ENCODE measurements at places on chromosomes 16 and 17.

DNA sequence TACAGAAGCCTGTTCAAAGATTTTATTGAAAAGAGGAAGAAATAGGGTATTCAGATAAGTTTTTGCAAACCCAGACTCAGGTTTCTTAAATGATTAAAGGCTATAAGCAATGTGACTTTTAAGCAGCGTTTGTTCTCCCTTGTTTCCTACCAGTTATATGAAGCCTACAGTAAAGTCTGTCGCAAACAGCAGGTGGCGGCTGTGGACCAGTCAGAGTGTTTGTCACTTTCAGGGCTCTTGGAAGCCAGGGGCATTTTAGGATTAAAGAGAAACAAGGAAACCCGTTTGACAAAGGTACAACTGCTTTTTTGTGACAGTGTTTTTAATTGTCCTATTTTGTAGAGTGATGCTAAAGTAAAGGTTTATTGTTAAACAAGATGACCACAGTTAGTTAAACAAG, 7.7 kb upstream of the RARA start:
- no peak for DNase-seq

DNA sequence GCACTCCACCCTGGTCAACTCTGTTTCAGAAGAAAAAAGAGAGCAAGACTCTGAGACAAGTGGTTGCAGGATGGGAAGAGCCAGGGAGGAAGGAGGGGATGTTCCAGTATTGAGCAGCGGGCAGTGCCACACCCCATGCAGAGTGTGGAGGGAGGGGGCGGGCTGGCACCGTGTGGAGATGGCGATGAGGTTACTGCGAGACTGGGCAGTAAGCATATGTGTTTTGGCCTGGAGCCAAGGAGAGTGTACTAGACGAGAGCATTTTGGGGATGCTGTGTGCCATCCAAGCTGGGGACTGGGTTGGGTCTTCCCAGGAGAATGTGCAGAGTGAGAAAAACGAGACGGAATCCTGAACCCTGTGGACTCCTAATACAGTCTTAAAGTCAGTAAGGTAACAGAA, 3.4 kb downstream of the TBC1D24 start:
- no peak for DNase-seq

DNA sequence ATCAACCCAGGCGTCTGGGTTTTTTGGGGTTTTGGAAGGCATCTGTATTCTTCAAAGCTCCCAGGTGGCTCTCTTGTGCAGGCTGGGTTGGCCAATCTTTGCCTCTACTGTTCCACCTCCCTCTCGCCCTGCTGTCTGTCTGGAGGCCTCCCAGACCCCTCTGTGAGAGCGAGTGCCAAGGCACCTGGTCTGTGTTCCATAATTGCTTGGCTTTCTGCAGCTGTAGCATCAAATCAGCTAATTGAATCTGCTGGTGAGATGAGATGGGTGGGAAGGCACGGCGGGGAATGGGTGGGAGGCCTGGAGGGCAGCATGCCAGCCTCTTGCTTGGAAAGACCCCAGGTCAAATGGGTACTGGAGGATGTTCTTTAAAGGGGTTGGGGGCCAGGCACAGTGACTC, 52.5 kb upstream of the CLEC19A start:
- no peak for DNase-seq

GRCh38 chr17:49388290-49388640, 26.2 kb upstream of the ZNF652 start:
- DNase-seq, result peak; percentile 57

DNA sequence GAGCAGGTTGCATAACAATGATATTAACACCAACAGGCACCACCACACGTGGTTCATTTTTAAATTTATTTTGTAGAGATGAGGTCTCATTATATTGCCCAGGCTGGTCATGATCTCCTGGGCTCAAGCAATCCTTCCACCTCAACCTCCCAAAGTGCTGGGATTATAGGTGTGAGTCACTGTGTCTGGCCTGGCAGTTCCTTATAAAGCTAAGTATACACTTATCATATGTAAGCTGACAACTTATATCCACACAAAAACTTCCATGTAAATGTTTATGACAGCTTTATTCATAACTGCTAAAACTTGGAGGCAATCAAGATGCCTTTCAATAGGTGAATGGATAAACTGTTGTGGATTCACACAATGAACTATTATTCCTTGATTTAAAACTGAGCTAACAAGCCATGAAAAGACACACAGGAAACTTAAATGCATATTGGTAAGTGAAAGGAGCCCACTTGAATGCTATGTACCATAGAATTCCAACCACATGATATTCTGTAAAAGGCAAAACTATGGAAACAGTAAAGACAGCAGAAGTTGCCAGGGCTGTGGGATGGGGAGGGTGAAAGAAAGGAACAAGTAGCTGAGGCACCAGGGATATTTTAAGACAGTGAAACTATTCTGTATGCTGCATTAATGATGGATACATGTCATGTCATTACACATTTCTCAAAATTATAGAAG, 156.5 kb upstream of the KCNJ18 start:
- no peak for DNase-seq

DNA sequence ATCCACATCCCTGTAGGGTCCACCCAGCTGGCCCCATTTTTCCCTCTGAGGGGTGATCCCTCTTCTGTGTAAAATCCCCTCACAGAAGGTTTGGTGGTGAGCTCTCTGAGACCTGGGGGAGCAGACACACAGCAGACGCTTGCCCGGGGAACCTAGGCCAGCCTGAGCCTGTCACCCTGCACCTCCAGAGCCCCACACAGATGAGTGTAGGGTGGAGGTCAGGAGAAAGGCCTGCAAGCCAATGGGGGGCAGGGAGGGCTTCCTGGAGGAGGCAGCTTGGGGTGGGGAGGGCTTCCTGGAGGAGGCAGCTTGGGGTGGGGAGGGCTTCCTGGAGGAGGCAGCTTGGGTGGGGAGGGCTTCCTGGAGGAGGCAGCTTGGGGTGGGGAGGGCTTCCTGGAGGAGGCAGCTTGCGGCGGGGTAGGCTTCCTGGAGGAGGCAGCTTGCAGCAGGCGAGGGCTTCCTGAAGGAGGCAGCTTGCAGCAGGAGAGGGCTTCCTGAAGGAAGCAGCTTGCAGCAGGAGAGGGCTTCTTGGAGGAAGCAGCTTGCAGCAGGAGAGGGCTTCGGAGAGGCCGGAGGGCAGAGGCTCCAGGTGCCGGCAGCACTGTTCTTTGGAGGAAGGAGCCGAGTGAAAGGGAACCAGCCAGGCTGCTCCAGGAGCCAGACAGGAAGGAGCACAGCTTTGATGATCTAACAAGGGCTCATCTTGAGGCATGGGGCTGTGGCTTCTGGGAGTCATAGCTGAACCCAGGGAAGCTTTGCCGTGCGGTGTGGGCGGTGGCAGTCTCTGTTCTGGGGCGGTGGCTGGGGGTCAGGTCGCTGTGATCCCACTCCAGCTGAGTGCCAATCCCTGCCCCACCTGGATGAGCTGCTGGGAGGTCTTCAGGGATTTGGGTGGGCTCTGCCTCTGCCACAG, 83.7 kb upstream of the ZNF469 start:
- DNase-seq, result no peak

DNA sequence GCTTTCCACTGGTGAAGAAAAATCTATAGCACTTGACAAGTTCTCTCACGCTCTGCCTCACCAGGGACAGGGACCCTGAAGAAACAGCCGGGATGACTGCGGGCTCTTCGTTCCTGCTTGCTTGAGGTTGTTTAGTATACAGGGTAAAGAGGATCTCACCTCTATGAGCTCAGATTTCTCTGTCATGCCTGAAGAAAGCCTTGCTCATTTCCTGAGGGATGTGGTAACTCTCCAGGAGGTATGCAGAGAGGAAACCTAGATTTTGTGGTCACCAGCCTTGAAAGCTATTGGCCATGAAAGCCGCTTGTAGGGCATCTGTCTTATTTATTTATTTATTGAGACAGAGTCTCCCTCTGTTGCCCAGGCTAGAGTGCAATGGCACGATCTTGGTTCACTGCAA, 23.2 kb downstream of the USP43 start:
- DNase-seq, result no peak

GRCh38 chr17:49748223-49748622, 15.7 kb downstream of the FAM117A start:
- peak; percentile 18 for DNase-seq

- no peak for DNase-seq
Measured at GRCh38 chr16:30895627-30896260, 670 bp upstream of the CTF1 start.

GRCh38 chr17:63701868-63702720, 2.2 kb upstream of the LIMD2 start:
- peak; percentile 96 for DNase-seq

- no peak for DNase-seq
Measured at GRCh38 chr16:82452004-82452756, 174.6 kb upstream of the CDH13 start.

- no peak for DNase-seq
Measured at GRCh38 chr17:33292201-33292980, 704 bp downstream of the ASIC2 start.

GRCh38 chr16:57531635-57532265, 4.6 kb downstream of the CCDC102A start:
- no peak for DNase-seq

- DNase-seq, result no peak
Measured at GRCh38 chr17:7258731-7259554, 3.3 kb downstream of the CLDN7 start.

- DNase-seq, result no peak
Measured at GRCh38 chr17:10075919-10076318, 122.5 kb downstream of the GAS7 start.

- DNase-seq, result no peak
Measured at GRCh38 chr17:49239963-49240362, 9.4 kb upstream of the PHOSPHO1 start.

GRCh38 chr17:82414548-82415281, 3.4 kb upstream of the HEXD start:
- DNase-seq, result peak; percentile 45

GRCh38 chr16:1309888-1310831, 724 bp downstream of the UBE2I start:
- DNase-seq, result peak; percentile 46

DNA sequence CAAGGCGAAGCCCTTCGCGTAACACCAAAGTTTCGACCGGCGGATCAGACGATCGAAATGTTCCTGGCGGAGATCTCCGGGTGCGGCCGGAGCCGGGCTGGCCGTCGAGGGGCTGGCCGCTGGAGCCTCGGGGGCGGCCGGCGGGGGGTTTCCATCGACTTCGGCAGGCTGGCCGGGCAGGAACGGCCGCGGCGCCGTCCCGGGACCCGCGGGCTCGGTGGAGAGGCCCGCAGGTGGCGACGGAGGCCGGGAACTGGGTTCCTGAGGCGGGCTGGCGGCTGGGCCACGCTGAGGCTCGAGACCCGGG, 1.1 kb downstream of the EPOP start:
- no peak for DNase-seq

DNA sequence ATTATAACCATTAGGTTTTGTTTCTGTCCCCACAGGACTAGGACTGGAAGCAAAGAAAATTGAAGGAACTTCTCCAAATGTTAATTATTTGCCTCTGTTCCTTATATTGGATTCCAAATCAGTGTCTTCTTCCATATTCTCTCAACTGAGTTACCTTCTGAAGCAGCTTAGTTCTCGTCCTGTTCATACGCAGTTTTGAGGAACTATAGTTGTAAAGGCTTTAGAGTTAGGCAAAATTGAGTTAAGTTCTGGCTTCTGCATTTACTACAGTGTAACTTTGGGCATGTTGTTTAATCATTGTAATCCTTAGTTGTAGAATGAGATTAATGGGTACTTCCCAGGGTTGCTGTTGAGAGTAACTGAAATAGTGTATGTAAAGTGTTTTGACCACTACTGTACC, 11.2 kb downstream of the CBFB start:
- DNase-seq, result no peak

GRCh38 chr16:4463522-4464163, 10.8 kb downstream of the NMRAL1 start:
- DNase-seq, result no peak

- DNase-seq, result peak; percentile 49
Measured at GRCh38 chr16:58236231-58236690, 38.4 kb upstream of the CSNK2A2 start.

GRCh38 chr16:19130852-19131824, 17.4 kb downstream of the ITPRIPL2 start:
- DNase-seq, result no peak

GRCh38 chr17:556431-556995, 158.1 kb downstream of the VPS53 start:
- DNase-seq, result no peak

DNA sequence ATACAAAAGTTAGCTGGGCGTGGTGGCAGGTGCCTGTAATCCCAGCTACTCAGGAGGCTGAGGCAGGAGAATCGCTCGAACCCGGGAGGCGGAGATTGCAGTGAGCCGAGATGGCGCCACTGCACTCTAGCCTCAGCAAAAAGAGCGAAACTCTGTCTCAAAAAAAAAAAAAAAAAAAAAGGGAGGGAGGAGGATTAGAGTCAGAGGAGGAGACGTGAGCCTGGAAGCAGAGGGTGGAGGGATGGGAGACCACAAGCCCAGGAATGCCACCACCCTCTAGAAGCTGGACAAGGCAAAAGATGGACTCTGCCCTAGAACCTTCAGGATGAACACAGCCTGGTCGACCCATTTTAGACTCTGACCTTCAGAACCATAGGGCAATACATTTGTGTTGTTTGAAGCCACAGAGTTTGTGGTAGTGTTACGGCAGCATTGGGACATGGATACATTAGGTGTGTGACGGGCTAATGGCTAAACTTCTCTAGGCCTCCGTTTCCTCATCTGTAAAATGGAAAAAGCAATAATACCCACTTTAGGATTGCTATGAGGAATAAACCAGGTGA, 2.1 kb upstream of the SMIM22 start:
- no peak for DNase-seq

All from T-helper 2 cell (primary cell).